ENCODE measurements at places on chromosomes 3 and 15. TPM values are rescaled to one million over a fixed set of nuclear protein-coding genes. Genes with fewer than 3 reads are reported as not detected.

DNA sequence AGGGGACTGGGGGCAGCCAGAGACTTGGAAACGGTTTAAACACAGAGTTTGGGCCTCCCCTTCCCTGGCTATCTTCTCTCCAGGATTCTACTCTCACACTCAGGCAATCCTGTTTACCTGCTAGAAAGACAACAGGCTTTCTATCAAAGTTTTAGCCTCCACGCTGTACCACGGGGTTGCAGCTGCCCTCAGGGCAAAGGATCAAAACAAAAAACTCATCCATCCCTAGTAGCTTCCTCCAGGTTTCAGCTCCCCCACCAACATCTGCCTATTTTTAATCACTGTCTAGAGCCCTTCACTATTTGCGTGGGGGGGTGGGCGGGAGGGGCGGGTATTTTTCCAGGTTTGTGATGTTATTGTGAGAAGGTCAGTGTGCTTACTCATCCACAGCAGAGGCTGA is 286.8 kb upstream of the TRIM42 start:
- no peak for DNase-seq

- no peak for DNase-seq
Observed at GRCh38 chr3:50502584-50503423, 630 bp downstream of the CACNA2D2 start.

GRCh38 chr15:64739156-64739555 is 36.2 kb downstream of the RBPMS2 start:
- no peak for DNase-seq

GRCh38 chr15:39188314-39188713 is 392.6 kb upstream of the THBS1 start:
- no peak for DNase-seq

DNA sequence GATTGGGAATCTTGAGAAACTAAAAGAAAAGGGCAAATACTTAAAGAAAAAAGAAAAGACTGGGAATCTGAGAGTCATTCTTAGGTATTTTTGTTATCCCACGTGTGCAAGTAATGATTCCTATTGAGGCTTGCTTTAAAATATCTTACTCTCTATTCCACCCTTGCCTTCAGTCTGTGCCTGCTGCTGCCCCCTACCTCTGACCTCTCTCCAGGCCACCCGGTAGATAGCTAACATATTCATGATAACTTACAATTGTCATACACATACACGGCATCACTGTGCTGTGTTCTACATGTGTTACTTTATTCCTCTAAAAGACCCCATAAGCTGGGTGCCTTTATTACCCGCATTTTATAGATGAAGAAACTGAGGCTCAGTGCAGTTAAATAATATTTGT is 27.8 kb upstream of the ATP13A3 start:
- DNase-seq, result no peak

DNA sequence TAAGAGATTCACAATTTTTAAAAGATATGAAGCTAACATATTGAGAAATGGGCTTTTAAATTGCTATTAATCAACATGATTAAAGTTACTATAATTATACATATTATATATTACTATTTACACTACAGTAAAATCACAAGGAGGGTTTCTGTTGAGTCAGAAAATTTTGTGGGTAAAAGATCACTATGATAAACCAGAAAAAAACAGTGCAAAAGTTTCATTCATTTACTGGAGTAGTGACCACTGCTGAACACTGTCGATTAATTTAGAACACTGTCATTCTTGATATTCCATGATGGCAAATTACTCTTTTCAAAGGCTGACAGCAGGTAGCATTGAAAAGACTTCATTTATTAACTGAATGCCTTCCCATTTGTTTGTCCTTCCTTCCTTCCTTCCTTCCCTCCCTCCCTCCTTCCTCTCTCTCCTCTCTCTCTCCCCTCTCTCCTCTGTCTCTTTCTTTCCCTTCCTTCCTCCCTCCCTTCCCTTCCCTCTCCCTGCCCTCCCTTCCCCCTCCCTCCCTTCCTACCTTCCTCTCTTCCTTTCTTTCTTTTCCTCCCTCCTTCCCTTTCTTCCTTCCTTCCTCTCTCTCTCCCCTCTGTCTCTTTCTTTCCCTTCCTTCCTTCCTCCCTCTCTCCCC is 9.1 kb upstream of the RPL35A start:
- no peak for DNase-seq

- no peak for DNase-seq
Observed at GRCh38 chr15:34501131-34501530, 63.5 kb upstream of the GOLGA8A start.

DNA sequence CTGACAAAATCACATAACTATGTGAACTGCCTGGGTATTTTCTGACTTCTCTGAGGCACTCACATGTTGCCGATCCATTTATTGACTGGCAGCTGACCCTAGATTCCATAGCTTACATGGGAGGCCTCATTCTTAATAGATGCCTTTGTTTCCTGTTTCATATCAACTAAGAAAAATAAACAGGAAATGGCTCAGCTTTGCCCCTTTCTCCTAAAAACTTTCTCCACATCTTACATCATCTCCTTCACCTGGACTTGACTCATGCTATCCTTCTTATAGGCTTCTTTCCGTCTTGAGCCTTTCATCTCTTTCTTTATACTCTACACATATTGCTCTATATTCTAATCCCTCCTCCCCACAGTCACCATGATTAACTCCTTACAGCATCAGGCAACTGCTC is 38.0 kb downstream of the TXNRD3 start:
- DNase-seq, result peak; percentile 50

- DNase-seq, result no peak
Observed at GRCh38 chr3:182729903-182730674, 63.2 kb upstream of the ATP11B start.

GRCh38 chr3:66378256-66378655 is 122.6 kb downstream of the LRIG1 start:
- DNase-seq, result no peak

DNA sequence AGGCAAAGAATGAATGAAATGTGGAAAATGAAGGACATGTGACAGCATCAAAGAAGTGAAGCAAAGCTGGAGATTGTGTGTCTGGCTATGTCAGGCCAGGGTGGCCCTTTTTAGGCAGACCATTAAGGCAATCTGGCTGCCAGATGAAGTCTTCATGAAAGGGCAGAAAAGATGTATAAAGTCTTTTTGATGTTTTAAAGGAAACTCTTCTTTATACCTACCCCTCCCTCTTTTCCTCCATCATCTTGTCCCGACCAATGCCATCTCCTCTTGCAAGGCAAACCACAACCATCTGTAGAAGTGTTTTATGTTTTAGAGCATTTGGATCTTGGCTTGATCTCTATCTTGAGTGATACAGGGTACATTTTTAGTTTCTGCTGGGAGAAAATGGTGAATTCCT is 259.2 kb downstream of the LSAMP start:
- no peak for DNase-seq

GRCh38 chr15:74709011-74709410 is 13.2 kb upstream of the EDC3 start:
- DNase-seq, result no peak

- no peak for DNase-seq
Observed at GRCh38 chr3:37661615-37662306, 199.9 kb upstream of the CTDSPL start.

DNA sequence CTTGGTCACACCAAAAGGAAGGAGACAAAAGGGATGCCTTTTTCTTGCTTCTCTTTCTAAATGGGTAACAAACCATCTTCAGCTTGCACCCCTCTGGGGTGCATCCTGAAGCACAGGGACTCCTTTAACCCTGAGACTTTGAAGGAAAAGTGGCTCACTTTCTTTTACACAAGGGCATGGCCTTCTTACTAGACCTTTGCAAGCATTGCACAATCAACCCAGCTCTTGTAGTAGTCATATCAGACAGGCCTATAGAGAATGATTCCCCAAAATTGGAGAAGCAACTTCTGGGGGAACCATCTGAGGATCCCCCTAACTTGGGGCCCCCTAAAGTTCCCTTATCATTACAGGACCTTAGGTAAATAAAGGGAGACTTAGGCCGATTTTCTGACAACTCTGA is 56.1 kb upstream of the GK5 start:
- DNase-seq, result no peak

GRCh38 chr3:195175076-195175475 is 95.9 kb downstream of the XXYLT1 start:
- no peak for DNase-seq

GRCh38 chr15:33226559-33227181 is 32.2 kb upstream of the FMN1 start:
- peak; percentile 88 for DNase-seq

- DNase-seq, result no peak
Observed at GRCh38 chr15:67185051-67185450, 69.4 kb downstream of the AAGAB start.

GRCh38 chr3:107212618-107213017 is 164.6 kb upstream of the CCDC54 start:
- no peak for DNase-seq

GRCh38 chr15:88178631-88179030 is 77.9 kb downstream of the NTRK3 start:
- no peak for DNase-seq

- no peak for DNase-seq
Observed at GRCh38 chr3:157633241-157633640, 130.0 kb upstream of the VEPH1 start.

Gene TOPBP1
- 70.8 TPM for total RNA-seq

Gene TRIM42
- total RNA-seq, result not detected

Gene TLR9
- total RNA-seq, result not detected

Gene KNG1
- not detected for total RNA-seq

Gene PLA2G4D
- not detected for total RNA-seq

Gene GOLGA8M
- 0.79 TPM for total RNA-seq

Gene CD200
- total RNA-seq, result not detected

Measured in A172 (cell line).